Chondrocyte (in vitro differentiated cells): ENCODE measurements at places on chromosomes 4 and X. TPM values are rescaled to one million over a fixed set of nuclear protein-coding genes. Genes with fewer than 3 reads are reported as not detected.

The XAGE2 gene
- total RNA-seq: not detected in 3 replicates

GRCh38 chr4:105472871-105473323 lies 965 bp downstream of the PPA2 start:
- DNase-seq: no peak

The SOWAHD gene
- 0.23 to 0.40 TPM in 2 of 3 replicates, not detected in the other for total RNA-seq

DNA sequence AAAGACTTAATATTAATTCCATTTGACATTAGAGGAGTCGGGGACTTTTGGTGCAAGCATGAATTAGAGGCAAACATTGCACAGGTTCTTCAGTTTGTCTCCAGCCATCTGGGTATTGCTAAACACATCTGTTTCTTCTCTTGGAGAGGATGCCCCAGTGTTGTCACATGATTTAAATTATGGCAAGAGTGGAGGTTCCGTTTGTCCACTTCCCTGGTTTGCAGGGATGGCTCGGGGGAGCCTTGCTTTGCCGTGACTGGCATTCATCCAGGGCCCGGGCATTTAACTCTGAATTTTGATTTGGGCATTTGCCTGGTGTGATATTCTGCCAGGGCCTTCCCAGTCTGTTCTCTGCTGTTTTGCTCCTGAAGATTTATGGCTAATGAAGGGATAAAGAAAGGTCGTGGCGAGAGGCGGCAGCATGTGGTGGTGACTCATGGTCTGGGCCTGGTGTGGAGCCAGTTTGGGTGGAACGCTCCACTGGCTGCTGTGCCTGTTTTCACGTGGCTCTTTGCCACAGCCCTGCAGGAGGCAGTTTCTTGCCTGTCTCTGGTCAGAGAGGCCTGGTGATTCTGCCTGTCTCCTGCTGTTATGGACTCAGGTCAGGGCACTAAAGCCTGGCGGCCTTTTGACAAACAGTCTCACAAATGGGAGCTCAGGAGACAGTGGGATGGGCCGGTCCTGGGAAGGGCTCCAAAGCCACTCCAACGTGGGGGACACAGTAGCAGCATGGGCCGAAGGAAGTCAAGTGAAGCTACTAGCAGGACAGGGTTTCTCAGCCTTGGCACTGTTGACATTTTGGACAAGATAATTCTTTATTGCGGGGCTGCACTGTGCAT lies 99.4 kb upstream of the PGRMC2 start:
- peak; percentile 94 for DNase-seq

- DNase-seq: no peak
These were observed 653 bp downstream of the SYN1 start for GRCh38 chrX:47618923-47619485.

- DNase-seq: peak; percentile 64
These were observed 9.1 kb downstream of the ASMTL start for GRCh38 chrX:1443496-1444075.

DNA sequence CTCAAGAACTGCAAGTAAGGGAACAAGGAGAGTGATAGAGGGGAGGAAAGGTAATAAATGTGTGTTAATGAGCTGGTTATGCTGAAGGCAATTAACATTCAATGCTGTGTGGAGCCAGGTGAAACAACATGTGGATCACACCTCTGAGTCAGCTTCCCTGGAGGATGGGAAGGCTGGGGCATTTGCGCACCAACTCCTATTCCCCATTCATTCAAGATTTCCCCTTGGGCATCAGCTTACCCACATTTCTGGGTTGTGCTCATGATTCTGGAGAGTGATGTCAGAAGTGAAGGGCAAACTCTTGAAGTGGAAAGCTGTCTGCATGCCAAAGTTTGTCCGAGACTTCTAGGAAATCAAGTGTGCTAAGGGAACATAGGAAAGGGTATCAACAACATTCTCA lies 461.4 kb downstream of the MID1IP1 start:
- no peak for DNase-seq

The SATL1 gene
- total RNA-seq: 0.15 TPM in 1 of 3 replicates, not detected in the others

GRCh38 chr4:183390374-183390773 lies 54.1 kb upstream of the CDKN2AIP start:
- no peak for DNase-seq

The NWD2 gene
- total RNA-seq: not detected in 3 replicates

DNA sequence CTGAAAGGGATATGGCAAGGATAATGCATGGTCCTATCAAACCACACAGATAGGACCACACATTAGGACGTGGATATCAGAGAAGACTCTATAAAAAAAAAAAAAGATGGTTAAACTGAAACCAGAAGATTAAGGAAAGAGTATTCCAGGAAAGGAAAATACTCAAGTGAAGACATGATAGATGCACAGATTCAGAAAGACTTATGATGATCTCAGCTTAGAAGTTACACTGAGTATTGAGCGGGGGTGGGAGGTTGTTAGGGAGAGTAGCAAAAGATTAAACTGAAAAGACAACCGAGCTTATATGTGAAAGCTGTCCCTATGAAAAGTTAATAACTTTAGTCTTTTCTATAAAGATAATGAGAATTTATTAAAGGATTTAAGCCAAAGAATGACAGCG lies 211.0 kb upstream of the EMCN start:
- no peak for DNase-seq

- no peak for DNase-seq
These were observed 39.8 kb downstream of the DTHD1 start for GRCh38 chr4:36321176-36321575.

DNA sequence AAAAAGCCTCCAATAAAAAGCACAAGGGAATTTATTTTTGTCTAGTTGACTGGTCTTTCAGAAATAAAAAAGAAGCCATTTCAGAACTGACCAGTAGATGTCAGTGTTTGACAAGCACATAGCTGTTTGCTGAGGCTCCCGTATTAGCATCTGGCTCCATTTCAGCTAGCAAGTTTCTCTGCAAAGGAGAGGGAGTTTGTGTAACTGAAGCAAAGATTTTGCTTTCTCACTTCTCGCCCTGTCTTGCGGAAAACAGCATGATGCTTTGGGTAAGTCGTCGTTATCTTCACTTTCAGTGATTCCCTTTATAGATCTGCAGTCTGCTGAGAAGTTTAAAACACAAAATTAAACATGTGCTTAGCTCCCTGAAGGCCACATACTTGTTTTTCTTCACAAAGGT lies 85.5 kb downstream of the CT47B1 start:
- DNase-seq: no peak

DNA sequence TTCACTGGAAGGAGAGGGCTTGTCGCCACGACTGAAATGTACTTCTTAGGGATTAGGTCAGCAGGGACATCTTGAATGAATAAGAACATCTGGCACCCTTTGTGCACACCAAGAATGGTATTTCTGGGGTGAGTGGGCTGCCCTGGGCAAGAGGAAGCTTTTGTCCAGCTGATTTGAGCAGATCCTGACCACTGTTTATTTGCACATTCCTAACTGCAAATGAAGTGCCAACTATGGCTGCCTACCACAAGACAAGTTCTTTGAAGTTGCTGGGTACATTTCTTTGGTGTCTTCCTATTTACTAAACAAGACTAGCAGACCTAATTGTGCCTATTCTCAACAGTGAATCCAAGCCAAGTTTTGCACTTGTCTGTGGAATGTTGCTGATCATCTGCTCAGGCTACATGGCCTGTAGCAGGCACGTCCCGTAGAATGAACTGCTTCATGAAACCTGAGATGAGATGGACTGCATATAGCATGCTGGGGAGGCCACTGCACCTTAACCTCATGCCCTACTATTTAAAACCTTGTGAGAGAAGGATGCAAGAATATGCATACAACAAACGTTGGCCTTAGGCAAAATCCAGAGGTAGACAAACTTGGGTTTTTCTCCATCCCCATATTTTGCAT lies 45.0 kb downstream of the PIR start:
- no peak for DNase-seq

The ITIH6 gene
- 0.08 to 0.15 TPM in 2 of 3 replicates, not detected in the other for total RNA-seq

The XK gene
- total RNA-seq: 0.07 TPM in 1 of 3 replicates, not detected in the others

- no peak for DNase-seq
These were observed 79.1 kb downstream of the CLCN4 start for GRCh38 chrX:10235851-10236250.

GRCh38 chr4:114062499-114062898 lies 83.1 kb upstream of the ARSJ start:
- DNase-seq: no peak

The PAGE5 gene
- not detected in 3 replicates for total RNA-seq

GRCh38 chr4:44927399-44928380 lies 201.3 kb upstream of the GNPDA2 start:
- peak; percentile 32 for DNase-seq

The DMRTC1B gene
- total RNA-seq: not detected in 3 replicates

DNA sequence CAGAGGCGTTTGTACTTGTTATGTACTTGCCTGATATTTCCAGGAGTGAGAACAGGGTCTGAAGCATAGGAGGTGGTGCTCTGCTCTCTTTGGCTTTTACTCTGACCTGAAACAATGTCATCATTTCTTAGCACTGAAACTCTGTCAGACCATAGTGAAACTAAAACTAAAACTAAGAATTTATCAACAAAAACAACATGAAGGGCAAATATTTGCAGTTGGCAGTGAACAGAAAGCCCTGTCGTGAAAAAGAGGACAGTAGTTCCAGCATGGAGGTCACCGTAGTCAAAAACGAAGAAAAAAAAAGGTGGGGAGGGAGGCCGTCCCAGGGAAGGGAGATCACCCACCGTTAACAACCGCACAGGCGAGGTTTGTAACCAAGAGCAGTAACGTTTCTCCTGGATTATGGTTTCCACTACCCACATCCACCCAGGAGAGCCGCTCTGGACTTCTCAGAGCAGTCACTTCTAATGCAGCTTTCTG lies 97.5 kb downstream of the ANK2 start:
- DNase-seq: no peak

GRCh38 chrX:50459615-50460014 lies 11.0 kb downstream of the DGKK start:
- no peak for DNase-seq

GRCh38 chr4:90001023-90001422 lies 106.4 kb downstream of the MMRN1 start:
- no peak for DNase-seq

The SLC16A2 gene
- 17.7 to 23.1 TPM (median 18.3 TPM) in 3 replicates for total RNA-seq

- no peak for DNase-seq
These were observed 144.3 kb upstream of the PAQR3 start for GRCh38 chr4:79083406-79084010.

The NLGN4X gene
- 0.82 to 1.2 TPM in 2 of 3 replicates, not detected in the other for total RNA-seq

The MAGEB2 gene
- not detected in 3 replicates for total RNA-seq

The TLR3 gene
- total RNA-seq: 3.2 to 7.9 TPM (median 3.4 TPM) in 3 replicates

DNA sequence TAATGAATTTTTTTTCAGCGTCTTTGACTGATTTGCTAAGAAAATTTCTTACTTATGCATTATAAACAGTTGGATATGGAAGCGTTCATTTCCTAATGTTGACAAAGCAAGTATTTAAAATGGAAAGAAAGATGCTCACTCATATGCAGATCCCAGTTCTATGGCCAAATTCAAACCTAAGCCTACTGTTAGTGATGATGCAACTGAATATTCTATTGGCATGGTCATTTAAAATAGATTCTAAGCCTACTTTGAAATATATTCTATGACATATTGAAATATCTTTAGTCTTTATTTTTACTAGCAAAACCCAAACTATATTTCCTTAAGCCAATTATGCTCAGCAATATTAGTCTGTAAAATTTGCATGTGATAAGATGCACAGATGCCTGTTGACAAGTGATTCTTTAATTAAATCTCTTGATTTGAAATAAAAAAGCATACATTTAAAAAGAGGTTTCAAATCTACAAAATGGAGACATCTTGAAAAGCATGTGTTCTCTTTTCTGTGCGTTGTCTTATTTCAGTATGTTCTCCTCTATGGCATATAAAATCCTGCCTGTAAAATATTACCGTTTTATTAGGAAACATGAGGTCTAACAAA lies 96.6 kb upstream of the NAP1L5 start:
- DNase-seq: no peak

DNA sequence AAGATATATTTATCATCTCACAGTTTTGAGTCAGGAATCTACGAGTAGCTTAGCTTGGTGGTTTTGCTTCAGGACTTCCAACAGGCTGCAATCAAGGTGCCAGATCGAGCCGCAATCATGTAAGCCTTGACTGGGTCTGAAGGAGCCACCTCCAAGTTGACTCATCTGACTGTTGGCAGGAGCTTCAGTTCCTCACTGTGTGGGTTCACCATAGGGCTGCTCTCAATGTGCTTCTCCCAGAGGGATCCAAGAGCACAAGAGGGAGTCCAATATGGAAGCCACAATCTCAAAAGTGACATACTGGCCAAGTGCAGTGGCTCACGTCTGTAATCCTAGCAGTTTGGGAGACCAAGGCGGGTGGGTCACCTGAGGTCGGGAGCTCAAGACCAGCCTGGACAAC lies 26.5 kb downstream of the DCHS2 start:
- no peak for DNase-seq

The ZNF711 gene
- total RNA-seq: 6.7 to 7.2 TPM (median 6.7 TPM) in 3 replicates

DNA sequence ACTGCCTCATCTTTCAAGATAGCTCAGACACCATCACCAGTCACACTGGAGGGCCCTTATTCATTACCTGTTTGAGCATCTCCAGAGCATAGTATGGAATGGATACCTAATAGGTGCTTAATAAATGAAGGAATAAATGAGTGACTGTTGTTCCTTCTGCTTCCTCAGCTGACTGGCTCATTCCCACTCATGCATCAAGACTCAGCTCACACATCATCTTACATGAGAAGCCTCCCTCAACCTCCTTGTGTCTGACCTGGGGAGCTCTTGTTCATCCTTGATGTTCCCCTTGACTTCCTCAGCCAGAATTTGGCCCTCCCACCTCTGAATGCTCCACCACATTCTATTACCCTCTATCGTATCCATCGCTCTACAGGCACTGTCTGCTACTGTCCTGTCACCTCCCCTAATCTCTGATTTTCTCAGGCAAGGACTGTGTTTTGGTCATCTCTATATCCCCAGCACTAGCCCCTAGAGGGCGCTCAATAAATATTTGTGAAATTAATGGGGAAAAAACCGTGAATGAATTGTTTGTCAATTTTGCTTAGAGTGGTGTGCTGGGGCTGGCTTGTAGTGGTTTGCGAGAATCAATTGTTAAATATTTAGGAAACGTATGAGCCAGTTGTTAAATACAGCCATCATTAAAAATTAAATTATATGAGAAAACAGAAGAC lies 88.3 kb downstream of the NHSL2 start:
- no peak for DNase-seq

GRCh38 chr4:59920416-59920815 lies 1279.7 kb upstream of the ADGRL3 start:
- DNase-seq: no peak

DNA sequence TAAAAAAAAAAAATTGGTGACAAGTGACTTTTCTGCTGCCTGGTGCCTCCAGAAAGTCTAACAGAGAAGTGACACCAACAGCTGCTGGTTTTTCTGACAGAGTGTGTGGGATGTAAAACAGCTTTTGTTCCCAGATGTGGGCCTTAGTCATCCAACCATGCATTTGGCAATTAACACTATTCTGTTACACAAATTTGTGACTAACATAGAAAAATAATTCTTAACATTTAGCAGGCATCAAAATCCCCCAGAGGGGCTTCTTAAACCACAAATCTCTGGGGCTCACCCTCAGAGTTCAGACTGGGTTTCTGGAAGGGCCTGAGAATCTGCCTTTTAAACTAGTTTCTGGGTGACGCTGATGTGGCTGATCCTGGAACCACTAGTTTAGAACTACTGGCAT lies 100.5 kb upstream of the PCDH7 start:
- DNase-seq: no peak

DNA sequence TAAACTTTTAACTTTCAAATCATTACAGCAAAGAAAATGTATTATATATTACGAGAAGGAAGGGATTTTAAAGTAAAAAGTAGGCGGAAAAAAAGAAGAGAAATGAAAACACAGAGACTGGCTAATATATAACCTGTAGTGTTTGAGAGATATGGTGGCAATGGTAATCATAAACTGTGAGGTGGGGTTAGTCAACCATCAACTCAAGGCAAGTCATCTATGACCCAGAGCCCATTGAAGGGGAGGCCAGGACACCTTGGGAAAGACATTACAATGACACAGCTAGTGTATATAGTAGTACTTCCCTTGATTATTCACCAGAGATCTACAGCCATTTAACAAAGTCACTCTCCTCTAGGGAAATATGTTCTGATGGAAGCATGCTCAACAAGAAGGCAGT lies 423.9 kb upstream of the PITX2 start:
- DNase-seq: no peak

The RAB33A gene
- total RNA-seq: 3.2 to 16.7 TPM (median 16.7 TPM) in 3 replicates
